ENCODE measurements at places on chromosomes 6 and 20. TPM values are rescaled to one million over a fixed set of nuclear protein-coding genes. Genes with fewer than 3 reads are reported as not detected.

The MDFI gene
- total RNA-seq, result 0.19 TPM

The PLN gene
- 2.7 TPM for total RNA-seq

The CRIP3 gene
- total RNA-seq, result 0.19 TPM

The RNF39 gene
- total RNA-seq, result not detected

The VSX1 gene
- total RNA-seq, result not detected

The OR2B6 gene
- not detected for total RNA-seq

The CHRNA4 gene
- total RNA-seq, result not detected

The PNRC1 gene
- total RNA-seq, result 28.5 TPM

The FAM217A gene
- total RNA-seq, result not detected

The TXLNB gene
- total RNA-seq, result 0.13 TPM

The PLA2G7 gene
- total RNA-seq, result 0.13 TPM

The RIPPLY2 gene
- total RNA-seq, result not detected

The GCM1 gene
- total RNA-seq, result not detected

The CDH26 gene
- total RNA-seq, result 0.12 TPM

The OPRM1 gene
- total RNA-seq, result not detected

The C6orf132 gene
- 0.31 TPM for total RNA-seq

The PSMB9 gene
- 23.4 TPM for total RNA-seq
